Activated T-helper 1 cell treated with Interleukin-2 at 50 U/mL for 16 hours (primary cell): ENCODE measurements at places on chromosomes 5 and 9.

DNA sequence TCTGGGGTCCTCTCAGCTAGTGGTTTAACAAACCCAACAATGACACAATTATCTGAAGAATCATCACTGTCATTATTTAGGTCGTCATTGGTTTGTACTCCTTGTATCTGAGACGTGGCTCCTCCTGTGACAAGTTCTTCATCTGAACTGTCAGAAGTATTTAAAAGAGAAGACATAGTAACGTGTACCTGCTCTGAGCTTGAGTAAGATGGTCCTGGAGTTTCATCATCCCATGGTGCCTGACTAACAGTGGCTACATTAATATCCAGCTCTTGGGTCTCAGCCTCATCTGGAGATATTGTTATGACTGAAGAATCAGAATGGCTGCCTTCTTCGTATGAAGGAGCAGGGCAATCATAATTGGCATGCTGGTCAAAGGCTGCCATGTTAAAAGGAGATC, 9.1 kb upstream of the SMIM27 start:
- DNase-seq: no peak

GRCh38 chr5:52657247-52657645, 130.5 kb upstream of the ITGA1 start:
- no peak for DNase-seq

GRCh38 chr9:134130503-134131375, 5.1 kb upstream of the WDR5 start:
- DNase-seq: no peak

DNA sequence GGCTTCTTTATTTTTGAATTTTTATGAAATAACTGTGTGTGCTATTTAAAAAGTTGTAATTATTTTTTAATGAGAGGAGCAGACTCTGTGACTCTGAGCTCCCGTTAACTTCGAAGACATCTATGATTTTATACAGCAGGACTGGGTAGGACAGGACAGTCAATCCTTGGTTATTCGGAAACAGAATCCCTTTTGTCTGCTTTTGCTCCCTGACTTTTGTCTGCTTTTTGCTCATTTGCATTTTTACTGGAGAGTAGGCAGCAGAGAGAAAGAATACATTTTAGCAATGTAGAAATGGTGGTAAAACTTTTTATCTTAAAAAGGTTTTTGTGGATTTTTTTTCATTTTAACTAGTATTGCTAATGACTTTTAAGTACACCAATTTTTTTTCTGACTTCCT, 303.6 kb downstream of the ARHGAP26 start:
- DNase-seq: no peak

DNA sequence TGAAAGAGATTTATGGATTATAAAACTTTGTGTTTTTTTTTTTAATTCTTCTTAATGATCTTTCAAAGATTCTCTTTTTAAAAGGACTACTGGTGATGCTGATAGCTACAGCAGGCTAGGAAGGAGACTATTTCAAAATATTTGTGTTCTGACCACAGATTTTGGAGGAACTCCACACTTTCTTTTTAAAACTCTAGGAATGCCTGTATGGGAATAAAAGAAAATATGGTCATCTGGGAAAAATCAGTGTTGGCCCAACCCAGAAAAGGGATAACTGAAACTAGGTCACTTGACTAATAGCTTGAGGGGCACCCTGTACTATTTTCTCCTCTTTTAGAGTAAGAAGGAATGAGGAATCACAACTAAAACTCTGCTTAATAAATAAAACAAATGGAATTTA, 97.6 kb upstream of the ADAMTS19 start:
- DNase-seq: no peak

DNA sequence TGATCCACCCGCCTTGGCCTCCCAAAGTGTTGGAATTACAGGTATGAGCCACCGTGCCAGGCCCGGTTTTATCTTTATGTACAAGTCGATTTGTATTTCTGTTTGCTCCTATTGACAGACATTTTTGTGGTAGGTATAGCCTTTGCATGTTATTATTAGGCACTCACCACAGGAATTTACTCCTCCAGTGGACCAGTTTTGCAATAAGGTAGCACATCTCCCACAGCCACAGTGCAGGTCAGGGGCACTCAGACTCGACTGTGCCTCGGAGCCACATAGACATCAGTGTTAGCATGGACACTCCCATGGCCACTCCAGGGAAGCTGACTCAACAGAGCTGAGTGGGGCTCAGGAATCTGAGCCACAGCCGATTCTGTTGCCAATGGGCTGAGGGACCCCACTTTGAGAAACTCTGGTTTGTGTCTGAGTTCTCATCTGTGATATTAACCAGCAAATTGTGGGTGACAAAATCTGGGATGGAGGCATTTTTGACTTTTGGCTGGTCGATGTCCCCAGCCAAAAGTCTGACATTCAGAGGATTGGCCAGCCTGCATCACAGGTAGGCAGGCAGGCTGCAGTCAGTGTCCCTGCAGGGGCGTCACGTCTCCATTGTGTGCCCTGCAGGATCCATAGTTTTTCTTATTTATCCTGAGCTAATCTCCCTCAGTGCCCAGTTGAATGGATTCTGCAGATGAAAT, 15.0 kb upstream of the SHB start:
- DNase-seq: no peak

DNA sequence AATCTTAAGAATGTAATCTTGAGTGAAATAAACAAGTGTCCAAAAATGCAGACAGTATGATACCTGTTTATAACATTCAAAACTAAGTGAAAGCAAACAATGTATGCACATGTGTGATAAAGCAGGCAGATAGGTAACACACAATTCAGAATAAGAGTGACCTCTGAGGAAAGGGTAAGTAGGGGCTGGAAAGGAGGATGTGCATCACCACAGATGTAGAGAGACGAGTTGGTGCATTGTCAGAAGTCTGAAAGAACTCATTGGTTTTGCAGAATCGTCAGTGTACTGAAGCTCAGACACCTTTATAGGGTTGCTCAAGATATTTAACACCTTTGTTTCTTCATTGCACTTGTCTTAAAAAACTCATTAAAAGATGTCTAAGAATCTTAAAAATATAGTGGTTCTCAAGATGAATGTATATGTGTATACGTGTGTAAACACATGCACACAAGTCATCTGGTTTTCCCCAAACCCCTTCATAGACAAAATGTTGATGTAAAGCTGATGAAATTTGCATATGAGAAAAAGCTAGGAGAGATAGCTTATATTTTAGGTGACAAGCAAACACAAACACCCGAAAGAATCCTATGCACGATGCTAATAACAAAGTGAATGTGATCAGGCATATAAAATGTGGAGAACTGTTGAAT, 197.6 kb upstream of the MEF2C start:
- DNase-seq: no peak

GRCh38 chr9:5721279-5722087, 92.6 kb downstream of the RIC1 start:
- DNase-seq: no peak

GRCh38 chr5:146589028-146589345, 73.0 kb upstream of the GPR151 start:
- no peak for DNase-seq

DNA sequence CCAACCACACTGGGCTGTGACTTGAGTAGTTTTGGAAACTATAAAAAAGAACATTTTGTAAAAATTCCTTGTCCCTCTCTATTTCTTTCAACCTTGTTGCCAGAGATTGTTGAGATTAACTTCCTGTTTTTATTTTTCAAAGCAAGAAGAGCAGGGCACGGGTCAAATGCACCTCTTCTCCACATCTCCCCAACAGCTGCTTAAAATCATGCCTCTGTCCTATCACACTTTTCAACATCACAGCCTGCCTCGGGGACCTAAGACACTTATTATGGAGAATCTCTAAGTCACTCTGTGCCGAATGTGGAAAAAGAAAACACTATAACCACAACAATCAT, 280.3 kb upstream of the TNC start:
- no peak for DNase-seq

DNA sequence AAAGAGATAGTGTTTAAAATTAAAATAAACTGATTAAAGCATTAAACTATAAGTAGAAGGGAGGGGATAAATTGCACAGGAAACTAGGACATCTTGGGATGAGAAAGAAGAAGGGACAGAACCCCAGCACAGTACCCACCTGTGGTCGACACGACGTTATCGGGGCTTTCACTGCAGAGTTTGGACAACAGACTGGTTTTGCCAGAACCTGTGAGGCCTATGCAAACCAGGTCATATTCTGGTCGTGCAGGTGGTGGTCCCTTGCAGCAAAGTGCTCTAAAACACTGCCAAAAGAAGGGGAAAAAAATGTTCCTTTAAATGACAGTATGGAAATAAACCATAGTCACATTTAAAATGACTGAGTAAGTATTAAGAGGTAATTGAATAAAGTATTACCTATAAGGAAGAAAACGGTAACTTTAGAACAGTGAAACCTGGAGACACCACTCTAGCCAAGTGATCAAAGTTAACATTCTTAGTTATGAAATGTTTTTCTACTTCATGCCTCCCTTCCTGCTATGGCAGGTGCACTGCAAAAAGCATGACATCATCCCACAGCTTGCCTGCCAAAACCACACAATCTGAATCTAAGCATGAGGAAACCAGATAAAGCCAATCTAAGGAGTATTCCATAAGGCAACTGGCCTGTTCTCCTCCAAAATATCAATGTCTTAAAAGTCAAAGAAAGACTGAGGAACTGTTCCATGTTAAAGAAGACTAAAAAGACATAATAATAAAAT, 138.6 kb downstream of the ARL15 start:
- no peak for DNase-seq

DNA sequence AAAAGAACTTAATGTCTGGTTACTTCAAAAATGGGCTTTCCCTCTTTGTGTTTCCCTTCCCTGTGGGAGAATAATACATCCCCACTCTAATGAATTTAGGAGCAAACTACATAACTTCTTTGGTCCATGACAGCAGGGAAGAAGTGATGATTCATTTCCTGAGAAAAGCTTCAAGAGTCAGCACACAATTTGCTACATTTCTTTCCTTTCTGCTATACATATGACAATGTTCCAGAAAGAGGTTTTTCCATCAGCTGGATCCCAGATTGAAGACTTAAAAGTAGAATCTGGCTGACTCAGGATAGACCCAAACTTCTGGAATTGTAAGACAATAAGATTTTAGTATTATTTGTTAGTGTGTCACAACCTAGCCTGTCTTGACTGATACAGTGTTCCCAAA, 126.1 kb downstream of the DRD1 start:
- no peak for DNase-seq

DNA sequence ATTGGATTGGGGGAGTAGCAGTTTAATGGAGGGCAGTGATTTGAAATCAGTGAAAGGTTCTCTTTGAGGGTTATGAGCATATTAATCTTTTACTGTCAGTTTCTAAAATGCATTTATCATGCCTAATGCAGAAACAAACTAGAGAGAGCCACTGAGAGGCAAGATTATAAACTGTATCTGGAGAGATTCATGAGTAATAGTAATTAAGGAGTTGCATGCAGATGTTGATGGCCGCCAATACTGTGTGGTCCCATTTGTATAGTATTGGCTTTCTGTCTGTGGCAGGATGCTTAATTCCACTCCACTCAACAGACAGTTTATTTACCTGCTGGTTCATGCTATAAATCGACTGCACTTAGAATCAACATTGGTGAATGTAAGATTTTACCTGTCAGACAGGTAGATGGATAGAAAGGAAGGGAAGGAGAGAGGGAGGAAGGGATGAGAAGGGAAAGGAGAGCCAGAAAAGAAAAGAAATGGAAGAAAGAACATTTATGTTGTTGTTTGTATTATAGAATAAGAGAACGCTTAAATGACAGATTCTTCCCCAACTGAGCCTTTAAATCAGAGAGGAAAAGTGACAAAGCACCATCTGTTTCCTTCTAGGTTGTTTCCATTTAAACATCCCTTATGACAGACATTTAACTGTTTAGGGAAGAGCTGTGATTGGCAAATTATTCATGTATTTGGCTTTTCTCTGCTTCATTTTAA, 146.5 kb downstream of the PAM start:
- DNase-seq: no peak

GRCh38 chr5:108472237-108472636, 90.3 kb upstream of the FBXL17 start:
- DNase-seq: no peak

GRCh38 chr5:133921979-133922378, 46.4 kb downstream of the C5orf15 start:
- DNase-seq: no peak

GRCh38 chr5:78162253-78162862, 132.1 kb downstream of the AP3B1 start:
- DNase-seq: no peak

GRCh38 chr9:98085944-98086343, 29.4 kb downstream of the NANS start:
- DNase-seq: no peak

DNA sequence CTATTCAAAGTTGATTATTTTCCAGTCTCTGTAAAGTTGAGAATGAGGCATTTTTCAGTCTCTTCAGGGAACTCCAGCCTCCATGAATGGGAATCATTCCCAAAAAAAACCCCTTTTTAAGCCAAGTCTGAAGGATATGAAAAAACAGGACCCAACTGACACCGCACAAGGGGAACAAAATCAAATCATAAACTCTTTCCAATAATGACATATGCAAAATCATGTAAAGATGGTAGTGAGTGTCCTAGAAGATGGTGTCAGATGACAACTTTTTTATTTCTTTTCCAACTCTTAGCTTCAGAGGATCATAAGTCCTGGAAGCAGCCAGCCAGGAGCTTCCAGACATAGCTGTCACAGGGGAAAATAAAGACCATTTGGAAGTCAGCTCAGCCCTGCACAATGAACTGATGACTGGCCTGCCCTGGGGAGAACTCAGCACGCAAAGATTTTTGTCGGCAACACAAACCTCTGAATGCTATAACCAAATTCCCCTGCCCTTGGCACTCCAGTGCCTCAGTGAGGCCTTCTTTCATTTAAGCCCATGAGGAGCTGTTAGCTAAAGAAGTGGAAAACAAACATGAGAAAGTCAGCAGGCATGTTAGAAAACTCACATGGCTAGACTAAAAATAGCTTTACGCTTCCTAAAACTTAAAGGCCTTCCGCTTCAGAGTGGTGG, 85.4 kb downstream of the SLC1A3 start:
- no peak for DNase-seq

GRCh38 chr5:170519549-170519948, 15.7 kb downstream of the KCNIP1 start:
- no peak for DNase-seq

DNA sequence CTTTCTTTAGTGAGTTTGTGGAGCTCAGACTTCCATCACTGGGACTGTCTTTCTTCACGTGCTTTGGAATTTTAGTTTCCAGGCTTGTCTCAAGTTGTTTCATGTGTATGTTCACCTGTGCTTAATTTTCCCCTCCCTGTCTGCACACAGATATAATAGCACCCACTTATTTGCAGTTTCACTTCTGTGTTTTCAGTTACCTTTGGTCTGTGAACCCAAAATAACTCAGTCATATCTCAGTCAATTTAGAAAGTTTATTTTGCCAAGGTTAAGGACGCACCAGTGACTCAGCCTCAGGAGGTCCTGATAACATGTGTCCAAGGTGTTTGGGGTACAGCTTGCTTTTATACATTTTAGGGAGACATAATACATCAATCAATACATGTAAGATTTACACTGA, 330.4 kb downstream of the ICE1 start:
- DNase-seq: no peak

GRCh38 chr9:34983209-34983608, 6.3 kb upstream of the DNAJB5 start:
- no peak for DNase-seq

DNA sequence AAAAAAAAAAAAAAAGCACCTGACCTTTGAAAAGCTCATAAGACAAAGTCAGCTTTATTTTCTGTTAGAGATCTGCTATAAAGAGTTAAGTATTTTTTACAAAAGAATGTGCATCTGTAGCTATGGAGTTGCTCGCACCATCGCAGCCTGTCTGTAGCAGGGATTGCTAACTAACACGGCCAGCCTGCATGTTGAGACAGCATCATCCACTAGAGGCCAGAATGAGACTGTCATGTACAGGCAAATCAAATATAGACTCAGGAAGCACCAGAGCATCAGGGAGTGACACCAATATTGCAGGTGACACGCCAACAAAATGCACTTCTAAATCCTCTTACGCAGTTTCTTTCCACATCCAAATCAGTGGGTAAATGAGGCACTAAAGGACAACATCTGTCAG, 136.3 kb upstream of the RASEF start:
- no peak for DNase-seq
